ENCODE measurements at places on chromosomes 12 and 14.

- no peak for DNase-seq
Observed at GRCh38 chr12:125424909-125425308, 359.7 kb downstream of the AACS start.

- DNase-seq: no peak
Observed at GRCh38 chr12:47158792-47159191, 79.0 kb upstream of the AMIGO2 start.

- no peak for DNase-seq
Observed at GRCh38 chr14:59060841-59061240, 127.6 kb upstream of the DAAM1 start.

DNA sequence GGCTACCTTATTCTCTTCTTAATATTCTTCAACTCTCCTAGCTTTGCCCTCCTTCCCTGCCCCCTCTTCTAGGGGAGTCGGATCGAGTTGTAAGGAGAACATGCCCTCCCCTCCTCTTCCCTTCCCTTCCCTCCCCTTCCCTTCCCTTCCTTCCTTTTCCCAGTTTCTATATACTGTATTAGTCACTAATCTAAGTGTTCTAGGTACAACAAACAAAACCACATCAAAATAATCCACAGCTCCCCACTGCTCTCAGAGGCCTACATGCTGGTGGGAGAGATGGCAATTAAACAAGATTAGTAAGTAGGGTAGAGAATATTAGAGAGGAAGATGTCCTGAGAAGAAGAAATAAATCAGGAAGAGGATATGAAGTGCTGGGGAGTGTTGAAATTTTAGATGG lies 119.9 kb upstream of the PZP start:
- DNase-seq: no peak

- no peak for DNase-seq
Observed at GRCh38 chr12:42574851-42575266, 14.7 kb downstream of the PRICKLE1 start.

GRCh38 chr14:88256997-88257950 lies 65.8 kb downstream of the KCNK10 start:
- DNase-seq: no peak

GRCh38 chr12:48629541-48629940 lies 52.5 kb downstream of the KANSL2 start:
- DNase-seq: no peak

DNA sequence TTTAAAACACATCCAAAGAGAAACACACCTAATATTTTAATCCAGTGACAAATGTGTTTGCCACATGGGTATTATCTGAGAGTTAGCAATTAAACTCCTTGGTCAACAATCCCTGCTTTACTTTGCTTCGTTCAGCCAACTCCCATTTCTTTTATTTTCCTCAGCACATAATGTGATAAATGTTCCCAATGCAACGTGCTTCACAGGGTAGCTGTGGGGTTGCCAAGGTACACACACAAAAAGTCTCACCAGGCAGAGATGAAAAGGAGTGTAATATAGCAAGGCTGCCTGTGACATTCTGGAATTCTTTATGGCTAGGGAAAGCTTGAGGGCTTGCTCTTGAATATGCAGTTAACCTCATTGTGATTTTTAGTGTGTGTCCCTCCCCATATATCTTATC lies 208.0 kb upstream of the DIO2 start:
- no peak for DNase-seq

- no peak for DNase-seq
Observed at GRCh38 chr12:25926536-25926935, 31.9 kb upstream of the RASSF8 start.

DNA sequence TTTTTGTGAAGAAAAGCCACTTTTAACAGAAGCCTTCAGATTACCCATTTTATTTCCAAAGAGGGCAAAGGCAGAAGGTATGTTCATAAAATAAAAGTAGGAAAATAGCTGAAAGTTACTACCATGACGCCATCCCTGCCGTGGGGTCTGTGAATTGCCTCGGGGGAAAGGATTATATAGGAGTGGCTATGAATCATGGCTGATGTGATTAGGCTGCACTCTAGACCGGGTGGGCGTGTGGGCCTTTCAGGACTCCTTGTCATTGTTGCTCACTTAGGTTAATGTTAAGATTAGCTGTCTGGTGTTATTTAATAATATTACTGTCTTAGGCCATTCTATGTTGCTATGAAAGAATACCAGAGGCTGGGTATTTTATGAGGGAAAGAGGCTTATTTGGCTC lies 195.5 kb downstream of the EGLN3 start:
- no peak for DNase-seq

DNA sequence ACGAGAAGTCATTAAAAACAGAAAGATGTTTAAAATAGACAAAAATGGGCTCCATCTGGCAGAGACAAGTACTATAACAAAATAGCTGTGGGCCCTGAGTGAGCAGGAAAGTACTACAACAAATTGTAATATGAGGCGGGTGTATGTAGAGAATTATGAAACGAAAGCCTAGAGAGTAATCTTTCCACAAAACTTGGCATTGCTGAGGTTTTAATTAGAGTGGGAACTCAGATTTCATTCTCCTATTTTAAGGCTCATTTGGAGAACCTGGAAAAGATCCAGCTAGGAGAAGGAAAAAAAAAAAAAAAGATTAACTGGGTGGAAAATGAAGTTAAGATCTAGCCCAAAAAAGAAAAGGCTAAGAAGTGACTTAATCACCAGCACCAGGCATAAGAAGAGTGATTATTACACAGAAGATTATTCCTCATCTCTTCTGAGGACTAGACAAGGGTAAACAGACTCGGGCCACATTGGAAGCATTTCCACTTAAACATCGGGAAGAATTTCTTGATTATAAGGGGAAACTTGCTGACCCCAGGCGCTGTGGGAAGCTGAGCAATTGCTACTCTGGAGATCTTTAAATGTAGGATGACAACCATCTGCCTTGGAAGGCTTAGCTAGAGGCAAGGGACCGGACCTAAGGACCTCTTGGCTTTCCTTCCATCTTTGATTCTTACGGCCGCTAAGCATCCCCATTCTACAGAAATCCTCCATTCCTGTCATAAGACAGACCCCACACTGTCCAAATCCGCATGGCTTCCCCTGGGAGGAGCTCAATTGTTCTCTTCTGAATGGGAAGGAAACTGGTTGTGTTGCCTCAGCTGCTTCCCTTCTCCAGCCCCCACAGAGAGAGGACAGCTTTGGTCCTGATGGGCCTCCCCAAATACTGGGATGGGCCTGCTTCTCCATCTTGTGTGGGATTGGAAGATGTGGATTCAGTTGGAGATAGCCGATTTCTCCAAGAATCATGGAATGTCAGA lies 40.6 kb downstream of the IGF1 start:
- no peak for DNase-seq

- DNase-seq: no peak
Observed at GRCh38 chr12:123867141-123867540, 105.0 kb downstream of the DNAH10 start.

DNA sequence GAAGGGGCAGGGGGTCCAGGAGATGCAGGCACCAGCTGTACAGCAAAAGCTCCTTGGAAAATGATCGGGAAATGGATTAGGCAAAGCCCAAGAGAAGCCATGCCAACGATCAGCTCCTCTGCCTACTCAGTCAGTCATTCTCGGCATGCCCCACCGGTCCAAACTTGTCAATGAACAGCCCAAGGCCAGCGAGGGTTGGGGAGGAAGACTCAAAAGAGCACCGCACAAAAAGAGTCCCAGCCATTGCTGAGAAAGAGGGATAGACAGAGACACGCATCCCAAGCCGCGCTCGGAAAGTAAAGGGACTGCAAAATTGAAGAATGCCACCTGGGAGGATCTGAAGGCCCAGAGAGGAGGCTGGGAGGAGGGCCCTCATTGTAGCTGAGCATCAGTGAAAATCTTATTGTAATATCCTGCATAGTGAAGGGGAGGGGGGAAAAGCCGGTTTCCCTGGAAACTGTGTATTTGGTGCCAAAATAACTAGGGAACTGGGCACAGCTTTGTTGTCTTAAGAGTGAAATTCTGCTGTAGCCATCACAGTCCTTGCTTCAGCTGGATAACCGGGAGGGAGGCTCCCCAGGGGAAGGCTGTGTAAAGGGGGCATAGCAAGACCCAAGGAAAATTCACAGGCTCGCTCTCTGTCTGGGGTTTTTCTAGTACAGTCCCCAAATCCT lies 4.7 kb downstream of the KDM2B start:
- DNase-seq: no peak

- no peak for DNase-seq
Observed at GRCh38 chr12:50088577-50089335, 3.6 kb downstream of the SMARCD1 start.

DNA sequence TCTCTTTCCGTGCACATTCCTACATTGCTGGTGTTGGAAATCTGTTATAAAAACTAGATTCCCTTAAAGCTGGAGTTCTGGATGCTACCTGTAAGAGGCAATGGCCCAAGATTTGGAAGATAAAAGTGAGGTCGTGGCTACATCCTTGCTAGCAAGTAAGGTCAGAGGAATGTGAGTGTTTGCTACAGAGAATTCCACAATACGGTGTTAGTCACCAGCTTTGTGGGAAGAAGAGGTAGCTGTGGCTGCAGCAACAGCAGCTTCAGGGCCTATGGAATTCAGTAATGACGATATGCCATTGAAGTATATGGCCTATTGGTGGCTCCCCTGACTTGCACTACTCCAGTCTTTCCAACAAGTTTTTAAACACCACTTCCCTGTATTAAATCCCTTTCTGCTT lies 227.7 kb upstream of the TMEM260 start:
- no peak for DNase-seq

DNA sequence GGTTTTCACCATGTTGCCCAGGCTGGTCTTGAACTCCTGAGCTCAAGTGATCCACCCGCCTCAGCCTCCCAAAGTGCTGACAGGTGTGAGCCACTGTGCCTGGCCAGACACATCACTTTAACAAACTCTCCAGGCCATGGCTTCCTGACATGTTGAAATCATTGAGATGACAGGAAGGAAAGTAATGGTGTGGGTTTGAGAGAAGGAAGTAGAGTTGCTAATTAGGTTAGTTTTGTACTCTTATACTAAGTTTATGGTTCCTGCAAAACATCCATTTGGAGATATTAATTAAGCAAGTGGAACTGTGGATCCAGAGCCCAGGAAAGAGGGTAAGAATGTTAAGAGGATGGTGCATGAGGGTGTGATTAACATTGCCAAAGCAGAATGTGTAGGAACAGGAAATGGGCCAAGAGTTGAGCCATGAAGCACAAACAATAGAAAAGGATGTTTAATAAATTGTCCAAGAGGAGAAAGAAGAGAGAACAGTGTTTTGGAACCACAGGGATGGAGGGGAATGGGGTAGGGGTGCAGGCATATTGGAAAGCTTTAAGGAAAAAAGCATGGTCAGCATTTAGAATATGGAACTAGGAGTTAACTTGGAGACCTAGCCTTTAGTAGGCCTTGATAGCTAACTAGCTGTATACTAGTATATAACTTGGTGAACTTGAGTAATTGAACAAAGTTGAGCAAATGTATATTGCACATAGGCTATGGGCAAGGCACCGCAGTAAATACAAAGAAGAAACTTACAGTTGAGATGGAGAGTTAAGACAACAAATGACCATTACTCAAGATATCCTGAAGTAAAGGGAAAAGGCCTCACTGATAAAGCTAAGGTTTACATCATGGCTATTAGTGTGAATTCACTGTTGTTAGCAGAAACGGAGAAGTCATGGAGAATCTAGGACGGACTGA lies 91.3 kb upstream of the DNM1L start:
- no peak for DNase-seq

DNA sequence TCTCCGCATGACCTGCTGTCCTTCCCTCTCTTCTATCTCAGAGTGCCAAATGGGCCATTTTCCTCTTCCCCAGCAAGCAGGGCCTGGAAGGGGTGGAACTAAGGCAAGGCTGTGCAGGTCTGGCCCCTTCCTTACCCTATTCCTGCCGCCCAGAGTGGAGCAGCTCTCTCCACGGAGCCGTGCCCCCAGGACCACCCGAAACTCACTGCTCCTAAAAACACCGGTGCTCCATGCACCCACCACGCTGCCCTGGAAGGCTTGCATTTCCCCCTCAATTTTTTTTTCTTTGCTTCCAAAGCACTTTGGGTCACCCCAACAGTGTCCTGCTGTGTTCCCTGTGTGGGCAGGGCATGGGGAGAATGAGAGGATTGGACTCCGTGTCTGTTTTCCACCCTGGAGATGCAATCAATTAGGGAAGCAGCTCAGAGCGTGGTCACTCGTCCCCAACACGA lies 48.5 kb upstream of the MEG3 start:
- DNase-seq: no peak

DNA sequence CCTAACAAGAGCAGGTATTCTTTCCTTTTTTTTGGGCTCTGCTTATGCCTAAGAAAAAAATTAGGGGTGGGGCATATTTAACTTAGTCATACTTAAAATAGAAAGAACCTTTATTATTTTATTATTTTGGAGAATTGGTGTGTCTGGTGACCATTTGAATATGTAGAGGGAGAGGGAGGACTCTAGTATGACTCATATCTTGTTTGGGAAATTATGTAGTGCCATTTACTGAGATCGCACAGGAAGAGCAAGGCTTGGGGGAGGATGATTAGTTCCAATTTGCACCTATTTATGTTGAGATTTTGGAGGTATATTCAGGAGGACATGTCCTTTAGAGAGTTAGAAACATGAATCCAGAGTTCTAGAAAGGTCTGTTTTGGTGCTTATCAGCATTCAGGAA lies 9.9 kb downstream of the ZNF410 start:
- DNase-seq: no peak
